ENCODE measurements at places on chromosomes 6 and 20. TPM values are rescaled to one million over a fixed set of nuclear protein-coding genes. Genes with fewer than 3 reads are reported as not detected.

GRCh38 chr6:143608906-143609305 is 68.9 kb upstream of the PHACTR2 start:
- no peak for DNase-seq

Gene BTN1A1
- polyA plus RNA-seq, result 0.20 TPM

DNA sequence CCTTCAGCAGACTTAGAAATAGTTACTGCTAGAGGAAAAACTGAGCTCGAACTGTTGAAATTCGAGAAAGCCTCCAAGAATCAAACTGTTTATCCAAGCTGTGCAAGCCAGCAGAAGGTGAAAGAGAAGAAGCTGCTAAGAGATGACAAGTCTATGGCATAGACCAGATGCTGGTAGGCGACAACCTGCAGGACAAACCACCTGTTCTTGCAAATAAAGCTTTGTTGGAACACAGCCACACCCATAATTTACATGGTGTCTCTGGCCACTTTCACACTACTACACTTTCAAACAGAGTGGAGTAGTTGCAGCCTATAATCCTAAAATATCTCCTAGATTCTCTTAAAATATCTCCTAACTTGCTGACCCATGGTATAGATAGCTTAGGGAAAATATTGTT is 33.3 kb downstream of the TNFRSF21 start:
- DNase-seq, result no peak

- no peak for DNase-seq
These were observed 678.1 kb downstream of the KIF16B start for GRCh38 chr20:15895126-15895525.

GRCh38 chr6:70834520-70834919 is 122.3 kb downstream of the B3GAT2 start:
- DNase-seq, result no peak

GRCh38 chr6:161418463-161418945 is 144.6 kb upstream of the AGPAT4 start:
- DNase-seq, result no peak
